NK-92 treated with Interleukin-12 subunit alpha and Interleukin-12 subunit beta, amount 100 ng/mL, for 24 hours (cell line): ENCODE measurements at places on chromosomes 7 and 10.

DNA sequence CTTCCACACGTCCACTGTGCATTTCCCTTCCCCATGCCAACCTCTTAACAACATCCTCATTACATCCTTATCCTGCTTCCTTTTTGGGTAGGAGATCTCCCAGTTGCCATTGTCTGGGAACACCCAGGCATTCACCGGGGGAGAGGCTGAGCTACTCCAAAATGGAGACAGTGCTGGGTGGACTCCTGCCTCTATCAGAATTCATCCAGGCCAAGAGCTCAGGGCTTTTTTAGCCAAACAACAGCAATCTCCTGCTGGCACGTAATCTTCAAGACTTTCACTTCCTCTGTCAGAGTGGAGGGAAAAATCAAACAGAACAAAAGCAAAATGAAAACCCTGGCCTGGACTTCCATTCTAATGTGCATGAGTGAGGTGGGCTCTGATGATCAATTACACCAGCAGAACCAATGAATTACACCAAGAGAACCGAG is 245.0 kb downstream of the PRPF18 start:
- no peak for DNase-seq

- DNase-seq: no peak
Measured at GRCh38 chr7:117810642-117811512, 62.4 kb downstream of the CTTNBP2 start.

- DNase-seq: no peak
Measured at GRCh38 chr7:105284014-105284413, 104.7 kb downstream of the SRPK2 start.

DNA sequence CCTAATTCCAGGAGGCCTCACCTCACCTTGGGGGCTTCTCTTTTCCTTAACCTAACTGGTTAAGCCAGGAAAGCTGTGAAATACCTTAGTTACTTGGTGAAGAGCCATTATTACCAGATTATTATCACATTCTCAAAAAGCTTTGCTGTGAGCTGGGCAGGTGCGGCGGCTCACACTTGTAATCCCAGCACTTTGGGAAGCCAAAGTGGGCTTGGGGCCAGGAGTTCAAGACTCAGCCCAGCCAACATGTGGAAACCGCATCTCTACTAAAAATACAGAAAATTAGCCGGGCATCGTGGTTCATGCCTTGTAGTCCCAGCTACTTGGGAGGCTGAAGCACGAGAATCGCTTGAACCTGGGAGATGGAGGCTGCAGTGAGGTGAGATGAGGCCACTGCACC is 102.4 kb upstream of the KLF6 start:
- DNase-seq: no peak

- no peak for DNase-seq
Measured at GRCh38 chr7:135773464-135773863, 24.9 kb upstream of the FAM180A start.

DNA sequence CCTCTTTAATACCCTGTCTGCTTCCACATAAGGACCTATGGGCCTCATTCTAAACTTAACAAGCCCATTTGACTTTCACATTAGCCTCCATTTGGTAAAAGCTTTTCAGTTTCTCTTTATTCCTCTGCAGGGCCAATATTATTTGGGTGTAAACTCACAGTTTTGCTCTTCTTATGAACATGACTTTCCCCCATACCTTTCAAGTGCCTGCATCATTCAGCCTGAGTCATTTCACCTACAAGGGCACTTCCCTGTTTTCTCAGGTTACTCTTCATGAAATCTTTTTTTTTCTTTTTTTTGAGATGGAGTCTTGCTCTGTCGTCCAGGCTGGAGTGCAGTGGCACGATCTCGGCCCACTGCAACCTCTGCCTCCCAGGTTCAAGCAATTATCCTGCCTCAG is 1258.1 kb upstream of the CELF2 start:
- no peak for DNase-seq

DNA sequence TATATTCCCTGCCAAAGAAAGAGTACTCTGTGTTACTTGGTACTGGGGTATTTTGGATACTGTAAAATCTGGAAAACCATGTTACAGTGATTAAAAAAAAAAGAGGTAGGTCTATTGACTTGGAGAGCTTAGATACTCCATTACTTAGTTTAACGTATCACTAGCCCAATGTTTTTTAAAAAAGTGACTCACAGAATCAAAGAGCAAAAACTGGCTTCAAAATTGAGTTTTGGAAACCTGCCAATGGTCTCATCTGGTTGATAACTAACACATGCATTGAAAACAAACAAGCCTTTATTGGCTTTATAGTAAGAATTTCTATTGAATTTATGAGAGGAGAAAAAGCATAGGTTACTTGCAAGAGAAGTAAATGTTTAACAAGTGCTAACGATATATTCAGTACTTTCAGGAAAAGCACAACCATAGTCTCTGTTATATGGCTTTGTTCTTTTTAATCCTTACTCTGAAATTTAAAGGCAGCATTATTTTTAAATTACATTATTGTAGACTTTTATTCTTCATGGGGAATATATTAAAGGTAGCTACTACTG is 563.3 kb upstream of the SORCS1 start:
- DNase-seq: no peak

GRCh38 chr10:85621562-85621961 is 745.0 kb downstream of the GRID1 start:
- no peak for DNase-seq

- no peak for DNase-seq
Measured at GRCh38 chr7:141949021-141949420, 2.2 kb upstream of the CLEC5A start.

DNA sequence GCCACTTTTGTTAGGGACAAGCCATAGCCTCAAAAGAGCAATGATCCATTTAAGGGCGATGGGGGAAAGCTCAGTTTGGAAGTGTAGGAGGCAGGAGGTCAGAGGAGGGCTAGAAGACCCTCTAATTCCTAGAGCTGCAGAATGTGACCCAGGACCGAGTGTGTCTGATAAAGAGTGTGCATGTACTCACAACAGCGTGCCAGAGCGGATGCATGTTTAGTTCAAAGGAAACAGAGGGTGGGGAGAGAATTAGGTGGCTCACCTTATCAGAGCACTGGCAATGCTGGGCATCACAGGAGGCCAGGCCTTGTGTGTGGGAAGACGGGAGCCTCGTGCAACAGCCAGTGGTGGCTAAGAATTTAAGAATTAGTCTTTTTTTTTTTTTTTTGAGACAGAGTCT is 133.9 kb upstream of the COBL start:
- no peak for DNase-seq

GRCh38 chr7:1046722-1047679 is 2.7 kb downstream of the GPR146 start:
- no peak for DNase-seq

DNA sequence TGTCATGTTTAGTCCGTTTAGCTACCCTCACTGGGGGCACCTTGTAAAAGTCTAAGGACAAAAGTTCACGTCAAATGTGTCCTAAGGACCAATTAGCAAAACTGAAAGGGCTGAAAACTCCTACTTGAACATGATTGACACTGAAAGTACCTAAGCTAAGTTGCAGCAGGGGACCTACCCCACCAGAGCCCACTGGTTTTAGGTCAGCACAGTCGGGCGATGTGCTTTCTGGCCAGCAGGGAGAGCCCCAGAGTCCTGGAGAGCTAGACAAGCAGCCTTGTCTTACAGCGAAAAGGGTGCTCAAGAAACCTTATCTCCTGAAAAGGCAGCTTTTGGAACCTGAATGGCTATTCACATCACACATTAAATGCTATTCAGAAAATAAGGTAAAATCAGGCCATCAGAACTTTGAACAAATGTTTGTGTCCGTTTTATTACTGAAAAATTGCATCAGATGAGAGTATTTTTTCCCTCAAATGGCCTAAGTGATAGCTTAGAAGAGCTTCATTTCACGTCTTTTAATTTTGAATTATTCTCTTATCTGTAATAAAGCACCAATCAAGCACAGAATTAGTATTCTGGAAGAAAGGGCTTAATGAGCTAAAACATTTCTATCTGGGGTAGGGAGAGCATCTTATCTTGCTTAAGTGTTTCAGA is 52.2 kb upstream of the MKI67 start:
- peak; percentile 12 for DNase-seq

GRCh38 chr7:332646-333392 is 42.8 kb downstream of the FOXL3 start:
- no peak for DNase-seq

- no peak for DNase-seq
Measured at GRCh38 chr10:103645141-103646054, 151.9 kb downstream of the NEURL1 start.

DNA sequence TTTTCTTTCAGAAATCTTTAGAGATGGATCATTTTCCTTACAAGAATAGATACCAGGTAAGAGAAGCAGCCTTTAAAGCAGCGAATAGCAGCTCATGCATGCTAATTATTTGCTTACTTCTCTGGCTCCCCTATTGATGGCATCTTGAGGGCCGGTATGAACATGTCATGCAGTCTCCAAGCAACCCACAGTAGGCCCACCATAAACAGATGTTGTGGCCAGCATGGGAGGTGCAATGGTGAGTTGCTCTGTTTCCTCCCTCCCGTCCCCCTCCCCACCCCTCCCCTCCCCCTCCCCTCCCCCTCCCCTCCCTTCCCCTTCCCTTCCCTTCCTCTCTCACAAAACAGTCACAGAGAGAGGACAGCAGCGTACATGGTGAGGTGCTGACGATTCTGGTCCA is 9.7 kb upstream of the ZNF273 start:
- DNase-seq: no peak

DNA sequence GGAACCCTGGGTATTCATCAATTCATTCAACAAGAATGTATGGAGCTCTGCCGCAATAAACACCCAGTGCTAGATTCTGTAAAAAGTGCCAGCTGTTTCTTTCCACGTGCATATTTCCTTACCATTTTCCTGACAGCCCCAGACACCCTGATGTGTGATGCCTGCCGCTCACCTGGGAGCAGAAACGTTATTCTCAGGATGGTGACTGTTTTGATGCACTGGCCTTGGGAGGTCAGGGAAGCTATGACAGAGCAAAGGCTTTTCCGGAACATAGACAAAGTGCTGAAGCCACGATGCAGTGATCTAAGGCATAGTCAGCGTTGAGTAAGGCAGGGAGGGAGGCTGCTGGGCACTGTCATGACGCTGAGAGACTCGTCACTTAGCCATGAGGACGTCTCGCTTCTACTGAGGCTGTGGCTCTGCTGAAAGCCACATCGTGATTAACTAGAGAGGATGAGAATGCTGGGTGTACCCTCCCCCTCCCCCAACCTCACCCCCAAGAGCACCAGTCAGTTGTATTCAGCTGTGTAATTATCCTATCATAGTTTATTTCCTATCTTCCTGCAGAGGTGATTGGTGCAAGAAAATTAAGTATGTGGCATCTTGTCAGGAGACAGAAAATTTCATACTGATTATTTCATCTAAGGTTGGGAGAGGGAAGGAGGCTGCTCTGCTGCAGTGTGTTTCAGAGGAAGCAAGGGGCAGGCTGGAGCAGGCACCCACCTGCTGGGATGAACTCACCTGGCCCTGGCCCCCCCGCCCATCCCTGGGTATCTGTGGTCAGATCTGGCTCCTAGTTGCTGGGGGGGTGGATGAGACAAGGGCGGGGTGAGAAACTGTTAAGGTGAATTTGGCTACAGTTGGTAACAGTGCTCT is 48.8 kb upstream of the SMNDC1 start:
- peak; percentile 40 for DNase-seq

DNA sequence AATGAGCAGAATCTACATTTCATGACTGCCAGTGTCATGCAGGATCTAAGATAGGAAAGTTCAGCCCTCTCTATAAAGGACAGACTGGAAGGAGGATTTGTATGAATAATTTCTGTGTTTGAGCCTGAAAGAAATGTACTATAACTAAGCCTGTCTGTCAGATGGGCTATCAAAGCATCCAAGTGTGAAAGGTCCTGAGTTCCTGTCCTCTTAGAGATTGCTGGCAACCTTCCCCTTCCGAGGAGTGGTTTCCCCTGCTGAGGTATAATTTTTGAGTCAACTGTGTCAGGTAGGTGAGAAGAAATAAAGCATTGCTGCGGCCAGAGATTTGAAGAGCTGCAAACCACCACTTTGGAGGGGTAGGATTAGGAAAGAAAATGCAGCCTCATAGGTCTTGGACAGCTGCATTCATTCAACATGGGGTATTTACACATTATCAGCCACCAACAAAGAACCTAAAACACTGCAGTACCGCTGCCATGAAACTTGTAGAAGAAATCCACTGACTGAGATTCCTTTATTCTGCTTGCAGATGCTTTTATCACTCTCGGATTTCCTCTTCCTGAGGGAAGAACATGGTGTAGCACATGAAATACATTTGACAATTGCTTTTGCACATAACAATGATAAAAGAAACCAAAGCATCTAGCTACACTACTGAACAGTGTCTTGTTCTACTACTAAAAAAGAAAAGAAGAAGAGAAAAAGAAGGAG is 189.1 kb downstream of the DGKI start:
- DNase-seq: no peak

GRCh38 chr7:100685631-100686145 is 8.4 kb downstream of the GIGYF1 start:
- DNase-seq: no peak

DNA sequence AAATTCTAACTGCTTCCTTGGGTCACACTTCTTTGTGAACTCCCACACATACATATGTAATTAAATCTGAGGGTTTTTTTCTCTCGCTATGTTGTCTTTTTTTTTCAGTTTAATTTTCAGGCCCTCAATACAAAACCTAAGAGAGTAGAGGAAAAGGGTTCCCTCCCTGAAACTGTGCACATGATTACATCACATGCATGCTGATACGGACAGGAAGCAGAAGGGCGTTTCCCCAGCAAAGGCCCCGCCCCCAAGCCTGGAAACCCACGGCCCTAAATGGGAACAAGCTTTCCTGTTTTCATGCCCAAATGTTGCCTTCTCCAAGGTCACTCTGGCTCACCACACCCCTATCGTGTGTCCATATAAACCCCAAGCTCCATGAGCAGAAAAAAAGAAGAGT is 115.4 kb downstream of the TEX36 start:
- no peak for DNase-seq

- DNase-seq: no peak
Measured at GRCh38 chr7:103824251-103824650, 165.2 kb downstream of the RELN start.

DNA sequence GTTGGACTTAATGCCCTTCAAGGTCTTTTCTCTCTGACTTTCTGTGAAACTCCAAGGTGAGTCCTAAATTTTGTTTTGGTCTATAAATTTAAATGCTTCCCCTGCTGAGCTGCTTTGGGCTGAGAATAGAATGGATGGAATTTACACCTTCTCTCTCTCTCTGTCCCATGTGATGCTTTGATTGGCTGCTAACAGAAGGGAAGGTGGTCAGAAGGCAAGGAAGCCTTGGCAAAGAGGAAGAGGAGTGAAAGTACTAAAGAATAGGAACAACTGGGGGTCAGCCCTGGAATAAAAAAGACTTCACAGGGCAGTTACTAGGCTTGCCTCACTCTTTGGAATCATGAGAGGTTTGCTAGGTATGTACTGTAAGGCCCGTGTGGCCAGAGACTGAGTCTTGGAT is 260.2 kb downstream of the AUTS2 start:
- DNase-seq: no peak

- no peak for DNase-seq
Measured at GRCh38 chr7:125465527-125465926, 535.9 kb upstream of the POT1 start.

DNA sequence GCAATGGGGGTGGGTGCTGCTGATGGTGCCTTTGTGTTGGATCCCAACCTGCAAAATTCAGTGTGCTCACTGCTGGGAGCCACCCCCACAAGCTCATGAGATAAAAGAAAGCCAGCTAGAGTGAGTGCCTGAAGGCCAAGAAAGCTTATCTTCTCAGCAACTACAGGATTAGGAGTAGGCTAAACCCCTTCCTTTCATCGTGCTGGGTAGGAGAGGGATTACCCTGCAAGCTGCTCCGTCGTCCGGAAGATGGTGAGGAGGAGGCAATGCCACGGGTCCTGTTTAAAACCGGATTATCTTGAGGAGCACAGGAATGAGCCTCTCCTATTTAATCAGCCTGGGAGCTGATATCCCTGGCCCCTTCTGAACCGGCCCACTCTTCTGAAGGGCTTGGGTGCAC is 258.0 kb downstream of the GALNT17 start:
- no peak for DNase-seq
